NCI-H526 (cell line): ENCODE measurements at places on chromosomes 11 and 22.
A peak's percentile ranks its signal among the peaks of the same experiment; 100 is the strongest.

DNA sequence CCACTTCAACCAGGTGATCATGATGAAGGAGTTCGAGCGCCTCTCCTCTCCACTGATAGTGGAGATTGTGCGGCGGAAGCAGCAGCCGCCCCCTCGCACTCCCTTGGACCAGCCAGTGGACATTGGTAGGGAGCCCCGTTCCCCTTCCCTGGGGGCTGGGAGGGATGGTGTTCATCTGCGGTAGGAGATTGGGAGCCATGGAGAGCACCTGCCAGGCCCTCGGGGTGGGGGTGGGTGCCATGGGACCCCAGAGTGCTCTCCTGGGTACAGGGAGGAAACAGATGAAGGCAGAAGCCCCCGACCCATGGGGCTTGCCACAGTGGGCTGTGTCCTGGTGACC lies 7.0 kb downstream of the THAP7 start:
- no peak for DNase-seq

DNA sequence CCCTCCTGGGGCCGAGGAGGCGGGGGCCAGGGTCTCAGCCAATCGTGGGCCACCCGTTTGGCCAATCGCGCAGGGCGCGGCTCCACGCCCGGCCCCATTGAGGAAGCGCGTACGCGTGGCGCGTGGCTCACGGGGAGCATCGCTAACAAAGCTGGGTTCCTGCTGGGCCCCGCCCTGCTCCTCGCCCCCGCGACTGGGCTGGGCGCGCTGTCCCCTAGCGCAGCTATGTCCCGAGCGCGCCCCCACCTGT lies 614 bp upstream of the ASCL2 start:
- peak; percentile 97 for DNase-seq

- no peak for DNase-seq
Measured at GRCh38 chr11:15750535-15751308, 605.6 kb downstream of the SOX6 start.

DNA sequence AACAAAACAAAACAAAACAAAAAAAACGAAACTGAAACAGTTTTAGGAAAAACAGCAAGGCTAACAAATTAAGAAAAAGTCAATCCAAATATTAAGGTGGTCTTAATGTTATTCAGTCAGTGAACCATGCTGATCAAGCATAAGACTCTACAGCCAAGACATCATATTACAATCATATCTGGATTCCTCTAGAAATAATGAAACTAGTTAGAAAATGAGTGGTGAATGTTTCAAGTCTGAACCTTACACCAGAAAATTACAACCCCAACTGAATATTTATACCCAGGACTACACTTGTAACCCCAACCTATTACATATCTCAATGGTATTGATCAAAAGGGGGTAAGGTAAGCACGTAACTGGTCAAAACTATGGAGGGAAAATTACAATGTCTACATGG lies 48.8 kb downstream of the ACAT1 start:
- no peak for DNase-seq

GRCh38 chr22:16699326-16699725 lies 106.7 kb upstream of the CCT8L2 start:
- no peak for DNase-seq

- DNase-seq = no peak
Measured at GRCh38 chr11:15929371-15929901, 426.9 kb downstream of the SOX6 start.
